ENCODE measurements at places on chromosomes 3 and 15. TPM values are rescaled to one million over a fixed set of nuclear protein-coding genes. Genes with fewer than 3 reads are reported as not detected.

DNA sequence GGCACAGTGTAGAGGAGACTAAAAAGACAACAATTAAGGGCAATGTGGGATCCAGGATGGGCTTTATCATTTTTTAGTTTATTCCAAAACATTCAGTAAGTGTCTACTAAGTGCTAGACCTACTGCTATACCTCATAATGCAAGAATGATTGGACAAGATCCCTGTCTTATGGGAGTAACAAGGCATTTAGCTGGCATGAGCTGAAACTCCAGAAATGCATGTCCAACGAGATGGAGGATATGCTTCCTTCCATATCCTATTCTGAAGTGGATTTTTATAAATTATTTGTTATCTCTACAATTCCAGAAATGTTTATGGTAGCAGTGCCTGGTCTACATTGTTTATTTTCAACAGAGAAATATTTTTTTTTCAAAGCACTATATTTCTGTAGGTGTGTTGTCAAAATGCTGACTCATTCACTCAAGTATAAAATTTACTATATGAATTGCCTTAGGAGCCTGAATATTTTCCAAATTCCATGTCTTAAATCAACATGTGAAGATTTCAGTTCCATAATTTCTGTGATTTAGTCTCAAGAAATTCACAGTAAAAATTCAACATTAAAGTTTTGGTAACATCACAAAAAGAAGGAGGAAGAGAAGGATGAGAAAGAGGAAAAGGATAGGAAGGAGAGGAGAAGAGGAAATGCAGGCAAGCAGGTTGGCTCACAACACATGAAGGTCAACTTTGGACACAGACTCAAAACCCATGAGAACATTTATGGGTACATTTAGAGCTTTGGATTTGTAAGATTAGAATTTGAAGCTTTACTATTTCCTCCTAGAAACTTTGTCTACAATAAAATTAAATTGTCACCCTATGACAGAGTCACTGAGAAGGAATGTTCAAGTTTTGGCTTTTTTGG, 88.6 kb downstream of the P3H2 start:
- DNase-seq, result no peak

DNA sequence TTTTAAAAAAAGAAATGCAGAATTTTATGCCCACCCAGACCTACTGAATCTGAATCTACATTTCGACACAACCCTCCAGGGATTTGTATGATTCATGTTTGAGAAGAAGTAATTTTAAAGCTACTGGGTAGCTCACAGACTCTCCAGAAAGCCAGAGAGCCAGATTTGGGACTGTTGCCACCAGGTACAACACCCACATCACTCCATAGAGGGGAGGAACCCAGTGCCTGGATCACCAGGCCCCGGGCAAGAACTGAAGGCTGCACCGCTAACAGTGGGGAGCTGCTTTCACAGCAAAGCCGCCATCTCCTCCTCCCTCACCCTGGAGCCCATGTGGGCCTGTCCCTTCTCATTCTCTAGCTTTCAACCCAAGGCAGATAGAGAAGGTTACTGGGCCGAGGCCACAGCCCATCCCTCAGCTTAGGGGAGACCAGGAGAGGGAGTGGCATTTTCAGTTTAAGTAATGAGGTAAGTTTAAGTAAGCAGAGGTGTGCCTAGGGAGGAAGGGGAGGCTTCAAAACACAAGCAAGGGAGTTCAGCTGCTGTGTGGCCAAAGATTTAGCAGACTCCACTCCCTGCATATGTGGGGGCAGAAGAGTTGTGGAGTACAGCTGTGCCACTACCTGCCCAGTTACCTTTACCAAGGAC, 109.8 kb downstream of the IL12A start:
- DNase-seq, result no peak

GRCh38 chr15:99702895-99703602, 30.2 kb downstream of the LYSMD4 start:
- no peak for DNase-seq

DUOXA2 gene
- total RNA-seq, result not detected

DNA sequence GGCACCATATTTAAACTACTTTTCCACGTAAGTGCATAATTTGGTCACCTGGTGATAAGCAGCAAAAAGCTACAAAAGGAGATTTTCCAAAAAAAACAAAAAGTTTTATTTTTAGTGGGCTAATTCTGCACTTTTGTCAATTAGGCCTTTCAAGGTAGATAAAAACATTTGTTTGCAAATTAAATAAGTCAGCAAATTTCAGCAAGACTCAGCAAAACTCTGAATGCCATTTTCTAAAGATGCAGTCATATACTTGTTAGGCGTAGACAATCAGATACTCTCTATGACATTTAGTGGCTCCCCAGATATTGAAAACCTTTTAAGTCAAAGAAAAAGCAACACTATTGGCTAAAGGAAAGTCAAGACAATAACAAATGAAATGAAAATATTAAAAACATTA, 400.2 kb upstream of the GOLIM4 start:
- no peak for DNase-seq

GRCh38 chr3:196471551-196471950, 32.0 kb downstream of the RNF168 start:
- DNase-seq, result no peak

ANKRD34C gene
- not detected for total RNA-seq

PLA1A gene
- 0.19 TPM for total RNA-seq

CFAP91 gene
- 0.57 TPM for total RNA-seq

DNA sequence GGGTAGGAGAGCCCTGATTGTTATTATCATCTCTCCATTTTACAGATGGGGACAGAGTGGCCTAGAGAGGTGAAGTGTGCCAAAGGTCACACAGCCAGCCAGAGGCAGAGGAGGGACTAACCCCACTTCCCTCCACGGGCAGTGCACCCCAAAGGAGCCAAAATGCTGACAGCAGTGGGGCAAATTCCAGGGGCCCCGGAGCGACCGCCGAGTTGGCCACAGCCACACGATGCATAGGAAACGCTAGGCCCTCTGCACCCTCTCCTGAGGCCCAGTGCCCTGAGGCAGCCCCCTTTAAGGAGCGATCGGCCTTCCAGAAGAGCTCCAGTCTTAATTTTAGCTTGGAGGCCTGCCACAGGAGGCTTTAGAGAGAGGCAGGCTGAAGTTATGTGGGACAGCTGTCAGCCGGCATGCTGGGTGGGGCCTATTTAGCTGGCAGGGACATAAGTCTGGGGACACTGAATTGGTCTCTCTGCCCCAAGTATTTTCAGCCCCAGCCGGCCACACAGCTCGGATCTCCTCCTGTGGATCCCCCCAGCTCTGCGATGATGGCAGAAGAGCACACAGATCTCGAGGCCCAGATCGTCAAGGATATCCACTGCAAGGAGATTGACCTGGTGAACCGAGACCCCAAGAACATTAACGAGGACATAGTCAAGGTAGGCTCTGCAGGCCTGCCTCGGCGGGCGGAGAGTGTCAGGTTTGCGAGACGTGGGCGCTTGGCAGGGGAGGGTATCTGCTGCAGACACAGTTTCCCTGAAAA, at the start of gene CAV3:
Gene CAV3 (plus strand): TSS at position 471 of the 763 bp plus-strand sequence. CDS start 75 bp downstream, at position 546.
- no peak for DNase-seq

DNA sequence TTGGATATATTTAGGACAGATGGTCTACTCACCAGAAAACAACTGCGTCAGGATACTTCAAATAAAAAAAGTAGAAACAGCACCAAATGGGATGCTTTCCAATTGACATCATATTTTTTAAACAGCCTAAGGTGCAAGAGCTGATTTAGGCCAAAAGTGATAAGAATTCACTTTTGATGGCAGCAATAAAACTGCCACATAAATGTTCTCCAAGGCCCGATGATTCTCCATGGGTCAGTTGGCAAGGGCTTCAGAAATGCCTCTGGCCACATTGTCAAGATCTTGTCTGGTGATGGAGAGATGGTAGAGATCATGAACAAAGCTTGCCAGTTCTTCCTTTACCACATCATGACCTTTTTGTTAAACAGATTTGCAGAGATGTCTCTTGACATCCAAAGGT, 38.9 kb downstream of the LDHAL6B start:
- no peak for DNase-seq

SERINC4 gene
- 0.15 TPM for total RNA-seq

DNA sequence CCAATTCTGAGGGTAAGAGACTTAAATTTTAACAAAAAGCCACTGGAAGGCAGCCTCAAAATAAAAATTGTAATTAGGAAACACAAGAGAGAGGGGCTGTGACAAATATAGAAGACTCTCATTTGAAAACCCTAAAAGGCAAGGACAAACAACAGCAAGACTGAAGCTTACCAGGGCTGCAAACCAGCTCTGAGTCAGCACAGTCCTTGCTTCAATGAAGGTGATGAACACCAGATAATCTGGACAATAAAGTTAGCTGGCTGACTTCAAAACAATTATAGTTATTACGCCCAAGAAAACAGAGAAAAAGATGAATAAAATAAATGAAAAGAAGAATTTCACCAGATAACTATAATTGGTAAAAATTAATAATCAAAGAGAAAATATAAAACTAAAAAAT, 149.3 kb upstream of the NSMCE3 start:
- DNase-seq, result no peak

ARIH1 gene
- 174 TPM for total RNA-seq

DNA sequence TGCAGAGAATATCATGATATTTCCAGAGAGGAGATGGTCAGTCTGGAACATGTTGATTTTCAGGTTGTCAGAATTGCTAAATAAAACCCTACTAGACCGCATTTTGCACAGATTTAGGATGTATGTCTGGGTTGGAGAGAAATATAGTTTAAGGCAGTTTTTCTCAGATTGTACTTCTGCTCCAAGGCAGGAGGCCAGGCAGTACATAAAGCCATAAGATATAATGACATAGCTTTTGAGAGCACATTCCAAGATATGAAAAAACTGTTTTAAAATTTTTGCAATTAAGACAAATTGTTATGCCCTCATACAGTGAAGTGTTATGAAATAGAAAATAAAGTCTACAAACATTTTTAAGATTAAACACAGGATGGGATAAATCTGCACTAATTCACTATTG, 301.8 kb upstream of the CBLB start:
- no peak for DNase-seq

DNA sequence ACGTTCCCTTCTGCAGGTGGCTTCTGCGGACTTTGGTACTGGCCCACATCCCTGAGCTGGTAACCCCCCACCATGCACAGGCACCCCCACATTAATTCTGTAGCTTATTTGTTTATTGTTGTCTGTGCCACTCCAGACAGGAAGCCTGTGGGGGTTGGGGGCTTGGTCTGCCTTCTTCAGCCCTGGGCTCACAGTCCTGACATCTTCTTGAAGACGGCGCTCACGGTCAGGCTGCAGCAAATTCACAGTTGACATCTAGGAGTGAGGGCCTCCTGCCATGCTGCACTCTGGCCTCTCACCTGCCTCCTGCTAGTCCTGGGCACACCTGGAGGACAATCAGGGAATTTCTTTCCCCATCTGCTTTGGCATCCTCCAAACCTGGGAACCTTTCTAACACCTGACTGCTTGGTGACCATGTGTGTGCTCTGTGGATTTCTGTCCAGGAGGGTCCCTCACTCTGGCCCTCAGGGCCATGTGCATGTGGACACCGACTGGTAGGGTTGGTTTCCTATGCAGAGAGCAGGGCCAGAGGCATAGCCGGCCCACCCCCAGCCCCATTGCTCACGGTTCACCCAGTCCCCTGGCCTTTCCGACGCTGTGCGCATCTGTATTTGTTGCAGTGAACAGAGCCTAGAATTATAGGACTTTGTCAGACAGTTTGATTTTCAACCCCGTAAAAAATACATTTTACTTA, 68.8 kb downstream of the APBA2 start:
- no peak for DNase-seq

- no peak for DNase-seq
Observed at GRCh38 chr15:77773903-77774302, 141.2 kb upstream of the LINGO1 start.

DNA sequence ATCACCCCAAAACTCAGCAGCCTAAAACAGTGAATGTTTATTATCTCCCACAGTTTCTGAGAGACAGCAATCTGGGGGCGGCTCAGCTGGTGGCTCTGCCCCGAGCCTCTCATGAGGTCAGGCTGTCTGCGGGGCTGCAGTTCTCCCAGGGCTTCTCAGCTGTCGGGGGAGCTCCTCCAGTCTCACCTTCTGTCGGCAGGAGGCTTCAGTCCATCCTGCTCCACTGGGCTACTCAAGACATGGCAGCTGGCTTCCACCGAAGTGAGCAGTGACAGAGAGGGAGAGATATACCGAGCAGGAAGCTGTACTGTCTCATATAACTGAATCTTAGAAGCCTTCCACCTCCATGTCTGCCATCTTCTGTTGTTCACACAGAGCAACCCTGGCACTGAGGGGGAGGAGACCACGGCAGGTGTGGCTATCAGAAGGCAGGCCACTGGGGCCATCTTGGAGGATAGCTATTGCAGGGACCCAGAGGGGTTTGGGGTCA, 72.8 kb upstream of the ITGA11 start:
- DNase-seq, result no peak

ARNT2 gene
- total RNA-seq, result 0.14 TPM

PAQR9 gene
- total RNA-seq, result not detected

- peak; percentile 4 for DNase-seq
Observed at GRCh38 chr3:60979461-60980341, 271.6 kb downstream of the FHIT start.

AMT gene
- 2.7 TPM for total RNA-seq

- DNase-seq, result no peak
Observed at GRCh38 chr15:82995938-82996337, 9.9 kb downstream of the RAMAC start.

DNA sequence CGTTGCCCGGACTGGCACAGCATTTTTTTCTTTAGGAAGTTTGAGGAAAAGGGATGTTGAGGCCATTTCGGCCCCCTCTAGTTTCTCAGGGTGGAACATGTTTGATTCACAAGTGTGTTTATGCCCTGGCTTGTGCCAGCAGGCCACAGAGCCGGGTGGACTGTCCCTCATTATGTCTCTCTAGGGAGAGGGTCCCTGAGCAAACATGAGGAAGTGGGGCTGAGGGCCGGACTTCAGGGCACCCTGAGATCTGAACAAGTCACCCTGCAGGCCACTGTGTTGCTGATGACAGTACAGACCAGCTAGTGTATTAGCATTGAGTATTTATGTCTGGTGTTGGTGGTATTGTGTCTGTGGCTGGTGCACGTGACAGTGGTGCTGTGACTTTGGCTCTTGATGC, 34.9 kb downstream of the RNU5B-1 start:
- no peak for DNase-seq

DNA sequence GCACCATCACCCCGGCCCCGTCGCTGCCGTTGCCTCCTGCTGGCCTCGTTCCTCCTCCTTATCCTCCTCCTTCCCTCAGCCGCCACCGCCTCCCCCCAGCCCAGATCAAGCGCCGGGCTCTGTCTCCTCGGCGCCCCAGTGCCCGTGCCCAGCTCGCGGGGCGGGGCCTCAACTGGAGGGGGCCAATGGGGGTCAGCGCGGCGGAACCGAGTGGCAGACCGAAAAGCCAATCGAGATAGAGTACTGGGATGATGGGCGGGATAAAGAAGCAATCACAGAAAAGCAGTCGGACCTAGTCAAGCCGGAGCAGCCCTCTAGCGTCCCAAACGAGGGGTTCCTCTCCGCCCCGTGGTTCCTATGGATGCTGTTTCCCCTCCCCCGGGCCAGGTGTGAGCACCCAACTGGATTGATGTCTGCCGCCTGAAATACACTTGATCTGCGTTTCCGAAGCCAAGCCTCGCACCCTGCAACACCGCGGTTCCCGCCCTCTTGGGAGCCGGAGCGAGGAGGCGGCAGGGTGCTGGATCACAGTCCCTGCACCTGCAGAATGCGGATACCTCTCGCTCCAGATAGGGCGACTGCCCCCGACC, at the start of gene FRMD5:
Gene FRMD5 (minus strand): TSS at position 121 of the 590 bp plus-strand sequence.
- peak; percentile 94 for DNase-seq
